ENCODE measurements at places on chromosomes 13 and 19.

- no peak for DNase-seq
These were observed 3.8 kb downstream of the APC2 start for GRCh38 chr19:1453525-1454364.

- DNase-seq = no peak
These were observed 13.7 kb upstream of the SCEL start for GRCh38 chr13:77521595-77522367.

GRCh38 chr13:94009701-94010100 is 469.8 kb downstream of the DCT start:
- DNase-seq = no peak

- no peak for DNase-seq
These were observed 17.4 kb downstream of the ZNF579 start for GRCh38 chr19:55563261-55563690.

GRCh38 chr13:79871594-79871993 is 390.6 kb downstream of the NDFIP2 start:
- DNase-seq = no peak

DNA sequence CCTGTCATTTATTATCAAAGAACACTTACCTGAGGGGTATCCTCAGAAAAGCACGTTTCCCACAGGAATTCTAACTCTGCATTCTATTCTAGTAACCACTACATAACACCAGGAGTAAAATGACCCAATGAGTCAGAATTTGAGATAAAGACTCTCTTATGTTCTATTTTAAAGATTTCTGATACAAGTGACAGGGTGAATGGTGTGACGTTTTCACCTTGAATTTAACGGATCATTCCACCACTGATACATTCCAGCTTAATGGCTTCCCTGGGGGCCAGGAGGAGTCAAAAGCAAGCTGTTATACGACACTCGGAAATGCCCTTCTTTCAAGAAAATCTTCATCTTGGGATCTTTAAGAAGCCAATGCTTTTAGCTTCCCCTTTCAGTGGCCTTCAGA is 55.2 kb downstream of the SLC7A1 start:
- no peak for DNase-seq

- DNase-seq = peak; percentile 83
These were observed 3.4 kb downstream of the DMKN start for GRCh38 chr19:35509861-35510625.

DNA sequence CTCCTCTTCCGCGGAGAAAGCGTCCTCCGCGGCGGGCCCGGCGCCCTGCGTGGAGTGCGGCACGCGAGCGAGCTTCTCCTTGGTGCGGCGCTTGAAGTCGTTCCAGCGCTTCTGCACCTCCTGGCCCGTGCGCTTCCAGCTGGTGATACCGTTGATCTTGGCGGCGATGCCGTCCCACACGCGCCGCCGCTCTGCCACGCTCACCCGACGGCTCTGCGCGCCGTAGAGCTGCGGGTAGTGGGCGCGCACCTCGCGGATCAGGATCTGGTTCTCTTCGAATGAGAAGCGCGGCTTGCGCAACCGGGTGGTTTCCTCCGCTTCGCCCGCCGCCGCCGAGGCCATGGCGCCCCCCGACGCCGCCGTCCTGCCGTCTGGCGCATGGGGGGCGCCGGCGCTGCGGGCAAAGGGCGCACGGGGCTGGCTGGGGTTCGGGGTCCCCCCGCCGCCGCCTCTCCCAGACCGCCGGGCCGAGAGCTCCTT is 941 bp downstream of the MYPOP start:
- DNase-seq = peak; percentile 61

GRCh38 chr13:29745704-29746103 is 104.7 kb downstream of the UBL3 start:
- no peak for DNase-seq

- DNase-seq = no peak
These were observed 327.6 kb upstream of the PCDH9 start for GRCh38 chr13:67557642-67558241.

GRCh38 chr19:11626252-11626651 is 29.0 kb downstream of the ZNF627 start:
- no peak for DNase-seq

GRCh38 chr13:89474432-89474831 is 1803.3 kb downstream of the SLITRK5 start:
- DNase-seq = no peak

- DNase-seq = no peak
These were observed 230.9 kb downstream of the TEX29 start for GRCh38 chr13:111551204-111551820.

GRCh38 chr19:35955881-35956634 is 19.9 kb downstream of the LRFN3 start:
- DNase-seq = no peak
